CD4-positive, alpha-beta T cell treated with Interleukin-15 for 1 hour (primary cell): ENCODE measurements at places on chromosomes 1 and 21.
A peak's percentile ranks its signal among the peaks of the same experiment; 100 is the strongest.

DNA sequence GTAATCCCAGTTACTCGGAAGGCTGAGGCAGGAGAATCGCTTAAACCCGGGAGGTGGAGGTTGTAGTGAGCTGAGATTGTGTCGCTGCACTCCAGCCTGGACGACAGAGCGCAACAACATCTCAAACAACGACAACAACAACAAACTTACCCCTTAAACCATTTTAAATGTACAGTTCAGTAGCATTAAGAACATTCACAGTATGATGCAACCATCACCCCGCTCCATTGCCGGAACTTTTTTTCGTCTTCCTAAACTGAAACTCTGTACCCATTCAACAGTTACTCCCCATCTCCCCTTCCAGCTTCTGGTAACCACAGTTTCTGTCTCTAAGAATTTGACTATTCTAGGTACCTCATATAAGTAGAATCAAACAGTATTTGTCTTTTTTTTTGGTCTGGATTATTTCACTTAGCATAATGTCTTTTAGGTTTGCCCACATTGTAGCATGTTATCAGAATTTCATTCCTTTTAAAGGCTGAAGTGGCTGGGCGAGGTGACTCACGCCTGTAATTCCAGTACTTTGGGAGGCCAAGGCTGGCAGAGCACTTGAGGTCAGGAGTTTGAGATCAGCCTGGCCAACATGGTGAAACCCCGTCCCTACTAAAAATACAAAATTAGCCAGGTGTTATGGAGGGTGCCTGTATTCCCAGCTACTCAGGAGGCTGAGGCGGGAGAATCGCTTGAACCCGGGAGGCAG lies 19.6 kb downstream of the CA6 start:
- no peak for DNase-seq

DNA sequence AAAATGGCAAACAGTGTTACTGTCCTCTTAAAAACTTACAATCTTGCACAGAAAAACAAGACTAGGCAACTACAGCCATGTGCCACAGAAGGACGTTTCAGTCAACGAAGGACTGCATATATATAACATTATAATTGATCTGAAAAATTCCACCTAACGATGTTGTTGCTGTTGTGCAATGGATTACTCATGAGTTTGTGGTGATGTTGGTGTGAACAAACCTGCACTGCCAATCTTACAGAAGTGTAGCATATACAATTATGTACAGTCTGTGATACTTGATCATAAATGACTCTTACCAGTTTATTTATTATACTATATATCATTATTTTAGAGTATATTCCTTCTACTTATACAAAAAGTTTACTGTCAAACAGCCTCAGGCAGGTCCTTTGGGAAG lies 6.8 kb upstream of the VAMP4 start:
- no peak for DNase-seq

DNA sequence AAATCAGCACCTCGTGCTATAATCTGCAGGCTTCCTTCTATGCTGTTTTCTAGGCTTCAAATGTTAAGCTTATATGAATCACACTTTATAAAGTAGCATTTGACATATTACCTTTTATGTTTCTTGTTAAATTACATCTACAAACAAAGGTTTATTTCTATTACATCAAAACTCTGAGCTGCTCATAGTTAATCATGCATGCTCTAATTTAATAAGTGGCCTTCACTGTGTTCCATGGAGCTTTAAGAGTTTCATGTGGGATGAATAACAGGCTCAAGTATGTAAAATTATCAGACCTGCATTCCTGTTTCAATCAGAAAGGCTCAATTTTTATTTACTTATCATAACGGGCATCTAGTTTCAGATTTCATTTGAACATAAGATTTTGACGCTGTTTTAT lies 13.0 kb downstream of the SLC19A2 start:
- no peak for DNase-seq

DNA sequence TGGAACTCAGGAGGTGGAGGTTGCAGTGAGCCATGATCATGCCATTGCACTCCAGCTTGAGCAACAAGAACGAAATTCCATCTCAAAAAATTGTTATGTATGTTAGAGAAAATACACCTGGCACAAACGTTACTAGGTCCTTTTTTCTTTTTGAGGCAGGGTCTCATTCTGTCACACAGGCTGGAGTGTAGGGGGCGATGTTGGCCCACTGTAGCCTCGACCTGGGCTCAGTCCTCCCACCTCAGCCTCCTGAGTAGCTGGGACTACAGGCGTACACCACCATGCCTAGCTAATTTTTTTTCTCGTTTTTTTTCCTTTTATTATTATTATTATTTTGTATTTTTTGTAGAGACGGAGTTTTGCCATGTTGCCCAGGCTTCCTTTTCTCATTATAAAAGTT lies 4.4 kb downstream of the HAX1 start:
- no peak for DNase-seq

GRCh38 chr1:246302251-246302625 lies 204.8 kb downstream of the SMYD3 start:
- no peak for DNase-seq

GRCh38 chr1:67739361-67739760 lies 54.4 kb downstream of the GADD45A start:
- DNase-seq = no peak

DNA sequence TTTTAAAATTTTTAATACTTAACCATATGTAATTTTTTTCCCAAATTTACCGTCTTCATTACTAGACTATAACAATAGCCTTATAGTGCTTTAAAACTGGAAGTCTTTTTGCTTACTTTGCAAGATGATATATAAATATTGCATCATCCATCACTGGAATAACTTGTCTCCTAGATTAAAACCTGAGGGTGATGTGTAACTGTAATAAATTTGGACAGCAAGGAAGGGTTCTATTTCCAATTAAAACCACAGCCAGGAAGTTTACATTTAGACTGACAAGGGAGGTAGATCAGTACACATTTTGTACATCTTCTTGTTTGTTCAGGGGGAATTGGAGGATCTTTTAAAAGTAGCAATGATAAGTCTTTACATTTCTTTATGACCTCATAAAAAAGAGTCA lies 21.9 kb downstream of the NTNG1 start:
- DNase-seq = no peak

DNA sequence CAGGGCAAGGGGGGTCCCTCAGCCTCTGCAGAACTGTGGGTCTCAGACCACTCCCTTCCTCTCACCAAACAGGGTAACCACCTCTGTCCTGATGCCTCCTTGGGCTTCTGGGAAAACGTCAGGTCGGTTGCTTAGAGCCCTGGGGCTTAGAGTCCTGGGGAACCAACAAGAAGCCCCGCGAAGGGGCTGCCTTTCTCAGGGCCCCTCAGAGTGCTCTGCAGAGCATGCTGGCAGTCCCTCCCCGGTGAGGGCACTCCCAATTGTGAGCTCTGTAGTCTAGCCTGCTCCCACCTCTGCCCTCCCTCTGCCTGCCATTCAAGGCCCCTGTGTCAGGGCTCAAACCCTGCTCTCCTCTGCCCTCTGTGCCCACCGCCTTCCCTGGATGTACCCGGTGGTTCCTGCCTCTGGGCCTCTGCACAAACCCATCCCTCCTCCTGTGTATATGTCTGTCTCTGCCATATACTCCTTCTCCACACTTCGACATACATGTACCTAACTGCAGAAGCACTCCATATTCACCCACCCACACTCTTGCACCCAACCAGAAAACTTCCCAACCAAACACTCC lies 92.3 kb downstream of the DMRTB1 start:
- DNase-seq = peak; percentile 5

- DNase-seq = no peak
Observed at GRCh38 chr1:225921734-225922709, 2.0 kb downstream of the PYCR2 start.

- no peak for DNase-seq
Observed at GRCh38 chr1:4681026-4681425, 26.6 kb downstream of the AJAP1 start.

GRCh38 chr1:96978444-96978843 lies 256.9 kb downstream of the PTBP2 start:
- DNase-seq = no peak

DNA sequence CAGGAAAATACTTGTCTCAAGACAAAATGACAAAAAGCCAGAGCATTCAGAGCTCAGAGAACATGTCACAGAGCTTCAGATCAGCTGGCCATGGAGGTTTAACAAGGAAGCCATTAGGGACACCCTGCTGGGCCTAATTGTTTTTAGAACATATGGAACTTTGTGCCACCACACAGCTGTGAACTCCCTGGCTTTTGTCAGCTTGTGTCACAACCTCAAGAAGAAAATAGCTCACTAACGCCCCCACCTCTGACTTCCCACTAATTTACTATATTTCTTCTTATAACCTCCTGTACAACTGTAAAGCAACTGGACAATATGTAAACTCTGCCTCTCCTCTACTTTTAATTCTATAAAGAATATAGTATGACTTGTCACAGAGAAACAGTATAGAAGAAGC lies 21.0 kb upstream of the TDRD10 start:
- DNase-seq = no peak

DNA sequence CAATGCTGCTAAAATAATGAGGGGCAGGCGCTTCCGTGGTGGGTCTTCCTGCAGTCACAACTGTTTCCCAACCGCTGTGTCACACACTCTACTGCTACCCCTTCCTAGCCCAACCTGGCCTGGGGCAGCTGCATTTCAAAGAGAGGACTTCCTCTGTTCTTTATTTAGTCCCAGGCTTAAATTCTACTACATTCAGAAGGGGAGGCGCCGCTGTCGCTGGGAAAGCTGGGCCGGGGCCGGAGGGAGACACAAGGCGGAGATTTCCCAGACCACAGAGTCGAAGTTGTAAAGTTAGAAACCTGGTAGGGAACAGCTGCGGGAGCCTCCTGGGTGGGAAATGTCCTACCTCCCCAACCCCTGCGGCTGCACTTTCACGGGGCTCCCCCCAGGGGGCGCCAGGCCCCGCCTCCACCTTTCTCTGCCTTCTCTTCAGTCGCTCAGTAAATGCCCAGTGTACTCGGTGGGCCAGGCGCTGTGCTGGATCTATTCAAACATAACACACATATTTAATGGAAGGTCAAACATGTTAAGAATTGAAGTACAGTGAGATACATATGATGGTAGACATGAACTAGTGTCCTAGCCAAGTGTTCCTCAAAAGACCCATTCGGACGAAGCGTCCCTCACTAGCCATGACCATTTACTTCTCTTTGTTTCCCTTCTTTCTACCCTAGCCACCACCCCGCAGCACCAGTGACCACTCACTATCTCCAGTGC lies 23.1 kb downstream of the DYRK3 start:
- DNase-seq = peak; percentile 51

- no peak for DNase-seq
Observed at GRCh38 chr1:187641907-187642306, 813.2 kb downstream of the PLA2G4A start.

DNA sequence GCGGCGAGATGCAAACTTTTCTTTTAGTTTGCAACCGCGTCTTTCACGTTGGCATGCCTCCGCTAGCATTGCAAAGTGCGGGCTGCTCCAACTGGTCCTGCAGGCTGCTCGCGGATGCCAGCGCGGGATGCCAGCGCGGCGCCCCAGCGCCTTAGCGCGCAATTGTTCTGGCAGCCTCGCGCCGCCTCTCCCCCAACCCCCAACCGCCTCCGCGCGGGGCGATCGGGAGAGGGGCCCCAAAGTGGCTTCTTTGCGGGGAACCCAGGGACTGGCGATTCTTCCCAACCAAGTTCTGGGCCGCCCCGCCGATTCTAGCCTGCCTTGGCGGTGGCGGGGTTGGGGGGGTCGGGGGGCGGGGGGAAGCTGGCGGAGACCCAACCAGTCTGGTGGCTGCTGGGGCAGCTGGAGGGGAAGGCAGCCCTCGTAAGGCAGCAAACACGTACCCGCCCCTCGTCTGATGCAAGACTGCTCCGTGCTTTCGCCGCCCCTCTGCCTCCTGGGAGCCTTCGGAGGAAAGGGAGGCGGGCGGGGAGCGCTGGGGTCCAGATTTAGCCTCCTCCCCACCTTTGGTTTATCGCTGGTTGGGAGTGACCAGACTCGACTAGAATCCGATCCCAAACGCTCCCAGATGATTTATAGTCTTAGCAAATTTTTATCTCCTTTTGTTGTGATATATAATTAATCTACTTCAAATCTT lies 756 bp downstream of the PHGDH start:
- no peak for DNase-seq

- no peak for DNase-seq
Observed at GRCh38 chr1:28159243-28159642, 17.2 kb downstream of the PTAFR start.

DNA sequence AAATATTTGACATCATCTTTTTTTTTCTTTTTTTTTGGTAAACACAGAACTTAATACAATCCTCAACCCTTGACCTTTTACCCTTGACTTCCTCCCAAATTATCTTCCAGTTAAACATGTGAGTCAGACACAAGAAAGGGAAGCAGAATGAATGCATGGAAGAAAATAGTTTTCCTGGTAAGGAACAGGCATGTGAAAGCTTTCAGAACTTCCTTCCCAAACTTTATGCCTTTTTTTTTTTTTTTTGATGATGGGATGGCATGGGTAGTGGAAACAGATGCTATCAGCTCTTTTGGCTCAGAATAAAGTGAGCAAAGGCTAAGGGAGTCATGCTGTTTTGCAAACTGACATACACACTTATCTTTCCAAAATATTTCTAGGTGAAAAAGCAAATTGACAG lies 1079.1 kb downstream of the TTLL7 start:
- DNase-seq = no peak

DNA sequence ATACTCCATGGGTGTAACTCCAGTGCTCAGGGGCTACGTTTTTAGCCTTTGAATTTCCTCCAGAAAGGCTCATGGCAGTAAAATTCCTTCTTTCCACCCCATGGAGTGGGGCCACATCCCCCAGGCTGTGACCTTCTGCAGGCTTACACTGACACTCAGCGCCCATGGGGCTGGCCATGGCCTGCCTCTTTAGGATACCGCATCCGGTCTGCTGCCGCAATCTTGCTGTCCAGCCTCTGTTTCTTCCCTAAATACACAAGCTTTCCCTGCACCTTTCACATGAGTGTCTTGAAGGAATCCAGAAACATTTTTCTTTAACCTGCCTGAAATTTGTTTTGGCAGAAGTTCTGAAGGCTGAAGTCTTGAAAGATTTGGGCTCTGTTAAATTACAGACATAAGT lies 170.5 kb downstream of the NTMT2 start:
- DNase-seq = no peak

DNA sequence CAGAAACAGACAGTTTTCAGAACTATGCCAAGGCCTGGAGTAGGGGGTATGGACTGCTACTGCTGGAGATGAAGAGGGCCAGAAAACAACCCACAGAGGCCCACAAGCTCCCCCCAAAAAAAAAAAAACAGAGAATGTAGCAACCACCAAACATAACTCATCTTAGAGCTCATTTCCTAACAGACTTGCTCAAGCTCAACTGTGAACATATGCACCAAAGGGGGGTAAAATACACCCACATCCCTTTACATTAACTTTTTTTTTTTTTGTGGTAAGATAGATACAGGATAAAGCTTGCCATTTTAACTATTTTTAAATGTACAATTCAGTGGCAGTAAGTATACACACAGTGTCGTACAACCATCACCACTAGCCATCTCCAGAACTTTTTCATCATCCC lies 36.0 kb downstream of the SEC16B start:
- DNase-seq = no peak
